ENCODE measurements at places on chromosomes 7 and 10.

DNA sequence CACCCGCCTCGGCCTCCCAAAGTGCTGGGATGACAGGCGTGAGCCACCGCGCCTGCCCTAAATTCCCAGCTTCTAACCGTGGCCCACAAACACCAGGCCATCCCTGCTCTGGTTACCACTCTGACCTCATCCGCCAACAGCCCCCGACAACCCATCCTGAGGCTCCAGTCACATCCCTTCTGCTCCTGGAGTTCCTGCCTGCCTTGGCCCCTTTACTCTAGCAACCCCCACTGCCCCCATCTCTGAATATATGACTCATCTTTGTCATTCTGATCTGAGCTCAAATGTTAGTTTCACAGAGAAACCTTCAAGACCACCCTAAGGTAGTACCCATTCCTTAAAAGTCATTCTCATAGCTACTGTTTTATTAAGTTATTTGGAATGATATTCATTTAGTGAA lies 26.6 kb downstream of the RHEB start:
- DNase-seq: no peak

DNA sequence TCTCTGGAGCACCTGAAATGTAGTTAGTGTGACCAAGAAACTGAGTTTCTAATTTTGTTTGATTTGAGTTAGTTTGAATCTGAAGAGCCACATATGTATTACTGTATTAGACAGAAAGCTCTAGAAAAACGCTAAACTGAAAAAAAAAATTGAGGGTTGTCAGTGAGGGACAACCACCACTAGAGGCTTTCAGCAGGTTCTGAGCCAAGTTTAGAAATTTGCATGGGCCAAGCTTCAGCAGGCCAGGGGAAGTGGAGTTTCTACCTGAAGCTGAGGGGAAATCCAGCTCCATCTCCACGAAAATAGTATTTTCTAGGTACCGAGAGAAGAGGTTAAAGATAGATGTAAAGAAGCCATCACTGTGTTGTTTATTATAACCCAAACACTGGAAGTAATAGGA lies 77.9 kb upstream of the PLXNA4 start:
- DNase-seq: no peak

GRCh38 chr7:10706875-10707493 lies 266.7 kb upstream of the PHF14 start:
- no peak for DNase-seq

GRCh38 chr10:15236340-15236739 lies 67.8 kb upstream of the NMT2 start:
- DNase-seq: no peak

DNA sequence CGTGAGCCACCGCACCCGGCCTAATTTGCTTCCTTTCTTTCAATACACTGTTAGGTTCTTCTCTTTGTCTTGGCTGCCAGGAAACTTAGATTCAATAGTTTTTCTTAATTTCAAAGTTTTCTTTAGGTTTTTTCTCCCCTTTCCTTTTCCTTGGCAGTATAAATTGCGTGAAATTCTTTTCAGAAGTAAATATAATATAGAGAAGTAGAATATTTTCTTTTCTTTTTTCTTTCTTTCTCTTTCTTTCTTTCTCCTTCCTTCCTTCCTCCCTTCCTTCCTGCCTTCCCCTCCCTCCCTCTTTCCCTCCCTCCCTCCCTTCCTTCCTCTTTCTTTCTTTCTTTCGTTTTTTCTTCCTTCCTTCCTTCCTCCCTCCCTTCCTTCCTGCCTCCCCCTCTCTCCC lies 1.7 kb downstream of the LRGUK start:
- no peak for DNase-seq

DNA sequence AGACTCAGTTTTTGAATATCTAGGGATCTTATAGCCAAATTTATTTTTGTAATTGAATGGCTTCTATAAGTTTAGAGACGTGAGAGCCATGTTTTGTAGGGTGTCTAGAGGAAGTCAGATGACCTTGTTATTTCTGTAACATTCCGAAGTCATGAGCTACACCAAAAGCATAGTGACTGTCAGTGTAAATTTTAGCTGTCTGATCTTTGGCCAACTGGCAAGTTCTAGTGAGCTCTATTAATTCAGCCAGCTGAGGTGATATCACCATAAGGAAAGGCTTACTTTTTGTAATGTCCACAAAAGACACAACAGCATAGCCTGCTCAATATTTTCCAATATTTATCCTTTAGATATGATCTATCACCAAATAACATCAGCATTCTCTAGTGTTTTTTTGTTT lies 9.9 kb upstream of the NT5C3A start:
- DNase-seq: no peak

GRCh38 chr10:80642661-80643060 lies 105.0 kb downstream of the SH2D4B start:
- DNase-seq: no peak

DNA sequence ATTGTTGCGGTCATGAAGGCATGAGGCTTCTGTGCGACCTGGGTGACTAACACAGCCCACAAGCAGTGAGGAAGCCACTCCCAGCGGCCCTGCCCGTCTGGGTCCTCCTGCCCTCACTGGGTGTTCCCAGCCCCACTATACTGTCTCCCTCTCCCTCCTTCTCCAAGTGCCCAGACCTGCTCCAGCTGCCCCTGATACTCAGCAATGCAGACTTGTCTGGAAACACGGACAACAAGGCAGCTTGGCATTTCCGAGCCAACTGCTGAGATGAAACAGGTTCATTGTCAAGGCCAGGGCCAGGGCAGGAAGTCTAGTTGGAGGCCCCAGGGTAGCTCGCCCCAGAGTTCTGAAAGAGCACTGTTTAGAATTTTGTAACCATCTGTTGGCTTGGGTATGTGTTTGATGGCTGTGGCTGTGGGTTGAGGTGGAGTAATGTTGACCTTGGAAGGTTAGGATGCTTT lies 95.7 kb downstream of the RBM20 start:
- no peak for DNase-seq

GRCh38 chr10:119253433-119254174 lies 46.2 kb downstream of the GRK5 start:
- no peak for DNase-seq

DNA sequence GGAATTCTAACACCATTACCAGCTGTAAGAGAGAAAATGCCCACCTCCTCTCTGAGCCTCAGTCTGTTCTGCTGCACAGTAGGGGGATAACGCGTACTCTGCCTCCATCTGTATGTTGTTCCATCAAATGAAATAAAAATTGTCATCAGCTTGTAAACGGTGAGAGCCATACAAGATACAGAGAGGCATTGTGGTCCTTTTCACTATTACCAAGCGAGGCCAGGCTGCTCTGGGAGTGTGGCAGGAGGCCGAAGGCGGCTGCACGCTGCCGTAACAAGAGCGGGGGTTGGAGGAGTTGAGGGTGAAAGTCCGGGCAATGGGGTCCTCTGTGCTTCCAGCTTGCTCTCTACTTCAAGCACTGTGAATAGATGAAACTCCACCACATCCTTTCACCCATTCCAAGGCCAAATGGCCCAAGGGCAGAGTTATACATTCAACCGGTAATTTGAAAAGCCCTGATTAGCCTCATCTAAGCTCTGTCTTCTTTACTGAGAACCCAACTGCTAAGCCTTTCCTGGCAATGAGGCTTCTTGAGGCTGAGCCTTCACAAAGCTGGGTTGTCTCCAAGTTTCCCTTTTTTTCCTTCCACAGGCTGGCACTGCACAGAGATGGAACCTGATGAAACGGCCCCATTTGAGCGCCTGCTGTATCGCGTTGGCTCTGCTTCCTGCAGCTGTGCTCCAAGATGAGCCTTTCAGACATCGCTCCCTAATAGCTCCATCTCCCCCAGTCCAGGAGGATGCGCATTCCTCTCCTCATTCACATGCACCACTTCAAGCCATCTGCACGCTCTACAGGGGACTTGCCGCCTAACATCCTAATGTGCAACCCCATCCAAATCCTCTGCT lies 47.2 kb downstream of the PYROXD2 start:
- no peak for DNase-seq

GRCh38 chr10:29962166-29962850 lies 97.1 kb downstream of the JCAD start:
- no peak for DNase-seq

DNA sequence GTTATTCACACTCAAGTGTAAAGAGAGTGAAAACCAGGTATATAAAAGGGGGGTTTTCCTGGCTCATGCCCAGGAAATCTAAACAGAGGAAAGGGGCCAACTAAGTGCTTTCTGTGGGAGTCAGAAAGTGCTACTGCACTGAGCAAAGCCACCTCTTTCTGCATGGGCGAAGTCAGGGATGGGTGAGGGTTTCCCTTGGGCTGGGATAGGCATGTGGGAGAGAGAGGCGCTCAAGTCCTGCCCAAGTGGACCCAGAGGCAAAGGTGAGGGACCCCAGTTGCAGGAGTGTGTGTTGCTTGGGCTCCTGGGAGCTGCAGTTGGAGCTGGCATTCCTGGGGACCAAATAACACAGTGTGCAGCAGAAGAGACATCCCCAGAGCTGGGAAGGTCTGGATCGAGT lies 65.9 kb downstream of the PRR15 start:
- no peak for DNase-seq

All from NCI-H1436 (cell line).